ENCODE measurements at places on chromosomes 1 and 21. TPM values are rescaled to one million over a fixed set of nuclear protein-coding genes. Genes with fewer than 3 reads are reported as not detected.

Gene LCE2C
- total RNA-seq, result not detected

Gene S100A3
- 5.2 TPM for total RNA-seq

Gene C1orf87
- total RNA-seq, result 0.17 TPM

Gene CA6
- not detected for total RNA-seq

Gene TTC22
- total RNA-seq, result 10.3 TPM

Gene EFHD2
- total RNA-seq, result 77.3 TPM

Gene MX1
- total RNA-seq, result 60.8 TPM

Gene C4BPA
- total RNA-seq, result not detected

Data from renal cortical epithelial cell (primary cell).